ENCODE measurements at places on chromosomes 6 and 20.

- no peak for DNase-seq
These were observed 5.9 kb downstream of the TGM6 start for GRCh38 chr20:2386516-2387179.

DNA sequence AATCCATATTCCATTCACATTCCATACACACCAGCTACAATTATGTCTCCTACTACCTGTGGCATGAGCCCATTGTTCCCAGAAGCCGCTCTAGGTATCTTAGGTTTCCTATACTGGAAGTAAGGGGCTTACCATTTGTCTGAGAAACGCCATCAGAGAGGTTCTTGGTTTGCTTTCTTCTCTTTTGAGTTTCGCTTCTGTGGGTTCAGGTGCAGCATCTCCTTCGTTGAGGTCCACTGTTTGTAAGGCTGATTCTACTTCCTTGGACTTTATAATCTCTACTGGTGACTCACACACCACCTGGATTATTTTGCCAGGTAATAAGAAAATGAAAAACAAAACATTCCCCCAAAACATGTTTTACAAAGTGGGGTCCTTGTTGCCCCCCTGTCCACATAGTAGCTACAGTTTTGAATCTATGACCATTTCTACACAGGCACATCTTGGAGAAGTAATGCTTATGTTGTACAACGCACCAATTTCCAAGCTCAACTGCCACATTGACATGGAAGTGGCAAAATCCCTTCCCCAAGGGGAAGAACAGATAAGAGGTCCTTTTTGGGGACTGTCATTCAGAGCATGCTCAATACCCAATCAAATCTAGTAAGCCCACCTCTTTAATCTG is 103.5 kb downstream of the BCAS1 start:
- no peak for DNase-seq

- DNase-seq, result no peak
These were observed 77.2 kb upstream of the EPHA7 start for GRCh38 chr6:93496548-93496947.

GRCh38 chr6:28807682-28808280 is 116.0 kb downstream of the TRIM27 start:
- peak; percentile 53 for DNase-seq

DNA sequence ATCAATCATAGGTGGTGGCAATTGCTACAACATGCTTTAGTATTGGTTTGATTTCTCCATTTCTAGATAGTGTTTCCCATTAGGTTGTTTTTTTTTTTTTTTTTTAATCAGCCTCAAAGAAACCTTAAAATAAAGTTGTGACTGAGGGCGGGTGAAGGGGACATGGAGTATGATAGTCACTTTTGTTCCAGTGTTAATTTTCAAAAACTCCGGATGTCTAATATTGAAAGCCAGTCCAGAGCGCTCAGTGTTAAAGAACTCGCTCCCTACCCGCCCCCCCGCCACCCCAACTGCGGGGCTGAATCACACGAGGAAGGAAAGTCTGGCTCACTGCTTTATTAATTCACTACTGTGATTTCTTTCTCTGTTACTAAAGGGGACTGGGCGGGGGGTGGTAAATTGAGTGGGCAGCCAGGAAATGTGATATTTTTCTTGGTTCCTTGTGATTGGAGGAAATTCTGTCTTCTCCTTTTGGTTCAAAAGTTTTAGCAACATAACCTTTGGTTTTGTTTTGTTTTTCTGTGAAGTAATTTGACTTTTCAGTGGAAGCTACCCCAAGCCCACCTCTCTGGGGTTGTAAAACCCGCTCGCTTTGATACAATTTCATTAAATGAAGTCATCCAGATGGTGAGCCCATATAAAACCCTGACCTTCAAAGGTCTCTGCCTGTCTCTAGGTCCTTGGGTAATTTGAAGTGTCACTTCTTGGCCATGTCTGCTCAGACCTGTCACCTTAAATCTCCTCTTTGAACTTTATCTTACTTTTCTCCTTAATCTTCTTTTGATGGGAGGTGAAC is 38.0 kb downstream of the TNFAIP3 start:
- no peak for DNase-seq

DNA sequence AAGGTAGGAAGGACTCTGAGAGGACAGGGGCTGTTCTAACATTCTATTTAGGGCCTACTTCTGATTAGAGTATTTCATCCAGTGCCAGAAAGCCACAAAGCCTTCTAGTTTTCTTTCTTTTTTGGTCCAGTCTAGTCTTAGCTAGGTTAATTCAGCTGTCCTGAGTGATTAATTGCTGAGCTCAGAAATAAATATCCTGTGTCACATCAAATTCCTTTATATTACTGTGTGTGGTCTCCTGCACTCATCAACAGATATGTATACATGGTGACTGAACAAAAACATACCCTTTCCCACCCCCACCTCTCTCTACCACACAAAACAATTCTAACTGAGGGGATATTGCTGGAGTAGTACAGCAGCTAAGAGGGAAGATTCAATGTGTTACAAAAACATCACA is 601.5 kb upstream of the NRSN1 start:
- no peak for DNase-seq

- DNase-seq, result peak; percentile 13
These were observed 644 bp downstream of the RBL1 start for GRCh38 chr20:37095108-37095598.

DNA sequence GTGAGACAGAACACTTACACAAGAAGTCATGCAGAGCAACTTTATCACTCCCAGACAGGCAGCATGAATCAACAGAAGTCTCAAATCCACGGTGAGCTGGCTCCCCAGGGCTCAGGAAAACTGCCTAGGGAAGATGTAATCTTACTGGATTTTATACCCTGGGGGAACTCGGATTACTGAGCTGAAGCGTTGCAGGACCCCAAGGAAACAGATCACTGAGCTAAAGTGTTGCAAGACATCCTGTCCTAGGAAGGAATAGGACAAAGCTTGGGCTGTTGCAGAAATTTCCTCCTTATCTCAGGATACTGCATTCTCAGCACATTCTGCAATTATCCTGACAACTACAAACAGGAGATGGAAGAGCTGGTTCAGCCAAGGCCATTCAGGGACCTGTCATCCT is 224.8 kb downstream of the TFAP2A start:
- no peak for DNase-seq

DNA sequence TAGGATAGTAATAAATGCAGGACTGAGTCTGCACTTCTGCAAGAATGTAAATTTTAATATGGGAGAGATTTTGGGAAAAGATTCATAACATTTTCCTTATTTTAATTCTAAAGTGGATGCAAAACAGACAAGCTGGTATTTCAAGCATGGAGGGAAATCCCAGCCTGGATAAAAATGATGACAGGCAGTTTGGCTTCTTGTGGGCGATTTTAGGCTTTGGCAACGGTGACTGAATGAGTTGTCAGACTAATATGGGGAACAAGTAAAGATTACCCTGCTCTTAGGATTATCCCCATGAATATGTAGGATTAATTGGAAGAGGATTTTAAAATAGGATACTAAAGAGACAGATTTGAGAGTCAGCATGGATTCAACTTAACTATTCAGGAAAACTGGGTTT is 21.0 kb downstream of the OGFRL1 start:
- no peak for DNase-seq

- DNase-seq, result no peak
These were observed 55.7 kb upstream of the NKX2-2 start for GRCh38 chr20:21569586-21569985.
